ENCODE measurements at places on chromosomes 4 and X. TPM values are rescaled to one million over a fixed set of nuclear protein-coding genes. Genes with fewer than 3 reads are reported as not detected.

- no peak for DNase-seq
Observed at GRCh38 chr4:153603258-153603657, 80.8 kb upstream of the TLR2 start.

DNA sequence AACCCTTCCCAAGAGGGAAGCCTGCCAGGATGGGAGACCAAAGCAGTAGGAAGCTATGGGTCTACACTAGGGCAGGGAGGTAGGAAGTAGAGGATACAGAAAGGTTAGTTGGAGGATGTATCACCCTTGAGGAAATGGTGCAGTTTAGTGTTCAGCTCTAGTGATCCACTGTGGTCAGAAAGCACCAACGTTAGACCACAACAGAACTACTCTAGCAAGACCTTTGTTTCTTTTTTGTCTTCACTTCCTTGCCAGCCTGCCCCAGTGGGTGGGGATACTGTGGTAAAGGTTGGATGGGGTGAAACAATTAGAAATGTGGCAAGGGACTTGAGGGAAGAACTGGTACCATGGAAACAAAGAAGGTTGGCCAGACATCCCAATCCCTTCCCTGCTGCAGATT lies 83.3 kb downstream of the DDIT4L start:
- no peak for DNase-seq

DNA sequence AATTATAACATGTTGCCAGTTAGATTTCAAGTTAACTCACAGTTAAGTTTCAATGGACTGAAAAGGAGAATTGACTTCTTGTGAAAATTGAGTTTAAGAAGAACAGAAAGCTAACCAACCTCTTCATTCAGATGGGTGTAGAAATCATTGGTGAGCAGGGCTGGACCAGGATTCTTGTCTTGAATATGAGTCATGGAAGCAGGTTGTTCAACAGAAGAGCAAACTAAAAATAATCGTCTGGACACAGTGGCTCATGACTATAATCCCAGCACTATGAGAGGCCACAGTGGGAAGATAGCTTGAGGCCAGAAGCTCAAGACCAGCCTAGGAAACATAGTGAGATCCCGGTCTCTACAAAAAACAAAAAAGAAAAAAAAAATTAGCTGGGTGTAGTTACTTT lies 98.2 kb downstream of the ARSJ start:
- no peak for DNase-seq

DNA sequence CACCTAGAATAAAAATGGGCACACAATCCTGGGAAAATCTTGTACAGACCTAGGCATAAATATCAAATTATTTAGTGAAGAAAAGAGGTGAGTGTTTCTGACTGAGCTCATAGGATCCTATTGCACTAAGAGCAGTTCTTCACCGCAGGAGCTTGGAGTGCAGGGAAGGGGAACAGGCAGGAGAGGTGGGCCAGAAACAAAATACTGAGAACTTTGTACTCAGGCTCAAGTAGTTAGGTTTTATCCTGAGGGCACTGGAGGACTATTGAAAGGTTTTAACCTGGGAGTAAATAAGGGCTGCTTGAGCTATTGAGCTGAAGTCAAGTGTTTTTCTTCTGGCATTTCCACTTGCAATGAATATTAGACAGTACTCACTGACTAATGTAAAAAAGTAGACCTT lies 12.2 kb downstream of the EPHA5 start:
- no peak for DNase-seq

- DNase-seq: no peak
Observed at GRCh38 chr4:58113126-58113525, 1002.9 kb upstream of the IGFBP7 start.

DNA sequence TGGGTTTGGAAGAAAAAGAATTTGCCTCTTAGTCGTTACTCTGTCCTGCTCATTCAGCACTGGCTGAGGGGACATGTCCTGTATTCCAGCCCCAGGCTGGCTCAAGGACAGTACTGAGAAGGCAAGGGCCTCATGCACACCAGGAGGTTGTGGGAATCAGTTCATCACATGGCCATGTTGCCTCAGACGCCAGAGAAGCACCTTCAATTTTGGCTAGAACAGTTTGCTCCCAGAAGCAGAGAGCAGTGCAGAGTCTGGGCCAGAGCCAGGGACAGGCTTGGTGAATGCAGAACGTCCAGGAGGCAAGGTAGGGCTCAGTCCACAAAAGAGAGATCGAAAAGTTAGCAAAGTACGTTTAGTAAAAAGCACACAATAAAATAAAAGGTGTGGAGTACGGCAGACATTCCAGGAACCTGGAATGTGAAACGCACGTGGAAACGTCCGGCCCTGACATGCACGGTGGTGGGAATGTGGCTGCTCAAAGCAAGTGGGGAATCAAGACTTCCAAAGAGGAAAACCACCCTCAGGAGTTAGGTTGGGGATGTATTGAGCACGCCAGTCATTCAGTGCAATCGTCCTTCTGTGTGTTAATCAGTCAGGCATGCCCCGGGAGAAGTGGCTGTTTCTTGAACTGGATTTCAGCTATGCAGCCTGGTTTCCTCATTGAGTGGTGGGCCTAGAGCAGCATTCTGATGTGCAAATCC lies 1.2 kb upstream of the SLC2A9 start:
- no peak for DNase-seq

- DNase-seq: no peak
Observed at GRCh38 chr4:139511320-139511719, 44.7 kb downstream of the SETD7 start.

DNA sequence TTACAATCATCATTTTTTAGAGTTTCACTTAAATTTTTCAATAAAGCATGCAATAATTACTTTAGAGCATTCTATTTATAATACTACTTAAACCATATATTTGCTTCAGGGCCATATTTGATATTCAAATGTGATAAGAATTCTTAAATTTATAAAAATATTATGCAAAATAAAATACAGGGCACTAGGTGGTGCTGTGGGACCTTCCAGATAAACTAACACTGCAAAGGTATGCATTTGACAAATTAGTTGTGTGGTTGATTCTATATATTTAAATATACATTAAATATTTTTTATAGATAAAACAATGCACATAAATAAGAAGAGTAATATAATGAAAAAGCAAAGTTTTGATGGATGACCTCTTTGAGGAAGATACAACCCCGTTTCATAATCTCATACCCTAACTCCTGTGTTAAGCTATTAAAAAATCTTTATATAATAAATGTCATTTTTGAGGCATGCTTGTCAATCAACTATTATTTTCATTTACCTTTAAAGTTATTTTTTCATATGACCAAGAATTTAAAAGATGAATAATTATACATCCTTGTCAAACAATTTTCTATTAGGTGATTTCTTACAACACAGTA lies 128.4 kb downstream of the REELD1 start:
- no peak for DNase-seq

- DNase-seq: no peak
Observed at GRCh38 chr4:52751487-52751911, 274 bp upstream of the ERVMER34-1 start.

- no peak for DNase-seq
Observed at GRCh38 chrX:63746278-63746677, 38.7 kb downstream of the ARHGEF9 start.

GRCh38 chrX:40938423-40938822 lies 146.8 kb upstream of the USP9X start:
- DNase-seq: no peak

GRCh38 chr4:155889031-155889793 lies 14.3 kb upstream of the TDO2 start:
- DNase-seq: no peak

- DNase-seq: no peak
Observed at GRCh38 chr4:81466841-81467671, 4.7 kb downstream of the RASGEF1B start.

The CEP135 gene
- 3.0 TPM for polyA plus RNA-seq

The HTATSF1 gene
- polyA plus RNA-seq: 31.1 TPM

The SRPX2 gene
- 13.4 TPM for polyA plus RNA-seq

The ZXDA gene
- 1.0 TPM for polyA plus RNA-seq

The FREM3 gene
- polyA plus RNA-seq: not detected

The ARAP2 gene
- 7.7 TPM for polyA plus RNA-seq

The CXorf49 gene
- not detected for polyA plus RNA-seq

The TMSB15A gene
- polyA plus RNA-seq: 1.8 TPM
